NCI-H1436 (cell line): ENCODE measurements at places on chromosomes 3 and 15.

DNA sequence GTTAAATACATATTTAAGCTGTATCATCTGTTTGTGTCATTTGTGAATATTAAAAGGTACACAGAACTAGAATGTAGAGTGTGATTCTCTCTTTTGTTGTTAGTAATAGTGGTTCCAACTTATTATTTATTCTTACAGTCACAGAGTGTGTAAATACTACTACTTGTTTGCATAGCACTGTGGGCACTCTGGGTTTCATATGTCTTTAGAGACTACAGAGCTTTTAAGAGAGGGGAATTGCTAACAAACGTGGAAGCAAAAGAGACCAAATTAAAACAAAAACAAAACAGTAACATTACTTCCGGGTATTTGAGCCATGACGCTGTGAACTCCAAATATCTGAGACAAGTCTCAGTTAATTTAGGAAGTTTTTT lies 828.0 kb upstream of the DPPA4 start:
- DNase-seq: no peak

DNA sequence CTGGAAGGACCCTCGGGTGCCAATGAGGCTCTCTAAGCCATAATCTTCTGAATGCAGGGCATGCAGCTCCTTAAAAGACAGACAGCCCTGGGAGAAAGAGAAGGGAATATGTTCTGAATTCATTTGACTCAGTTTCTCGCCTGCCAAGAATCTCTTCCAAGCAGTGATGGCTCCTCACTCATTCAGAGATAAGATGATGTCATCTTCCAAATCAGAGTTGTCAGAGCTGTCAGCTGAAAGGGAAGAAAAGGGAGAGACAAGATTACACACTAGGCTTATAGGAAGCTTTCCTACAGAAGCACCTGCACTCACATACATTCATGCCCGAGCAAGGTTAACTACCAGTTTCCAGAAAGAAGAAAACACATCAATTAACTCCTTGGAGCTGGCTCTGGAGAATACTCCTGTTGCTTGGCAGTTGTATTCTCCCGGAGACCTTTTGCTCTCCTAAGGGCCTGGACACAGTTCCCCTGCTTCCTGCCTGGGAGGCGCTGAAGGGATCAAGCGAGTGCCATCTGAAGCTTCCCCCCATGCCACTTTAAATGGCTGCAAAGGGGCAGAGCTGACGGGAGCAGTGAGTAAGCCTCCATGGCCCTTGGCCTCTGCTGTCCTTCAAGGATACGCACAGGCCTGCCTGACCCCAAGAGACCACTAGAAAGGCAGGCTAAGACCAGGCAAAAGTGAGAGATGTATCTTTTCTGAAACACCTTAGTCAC lies 7.7 kb downstream of the RBM15B start:
- no peak for DNase-seq

DNA sequence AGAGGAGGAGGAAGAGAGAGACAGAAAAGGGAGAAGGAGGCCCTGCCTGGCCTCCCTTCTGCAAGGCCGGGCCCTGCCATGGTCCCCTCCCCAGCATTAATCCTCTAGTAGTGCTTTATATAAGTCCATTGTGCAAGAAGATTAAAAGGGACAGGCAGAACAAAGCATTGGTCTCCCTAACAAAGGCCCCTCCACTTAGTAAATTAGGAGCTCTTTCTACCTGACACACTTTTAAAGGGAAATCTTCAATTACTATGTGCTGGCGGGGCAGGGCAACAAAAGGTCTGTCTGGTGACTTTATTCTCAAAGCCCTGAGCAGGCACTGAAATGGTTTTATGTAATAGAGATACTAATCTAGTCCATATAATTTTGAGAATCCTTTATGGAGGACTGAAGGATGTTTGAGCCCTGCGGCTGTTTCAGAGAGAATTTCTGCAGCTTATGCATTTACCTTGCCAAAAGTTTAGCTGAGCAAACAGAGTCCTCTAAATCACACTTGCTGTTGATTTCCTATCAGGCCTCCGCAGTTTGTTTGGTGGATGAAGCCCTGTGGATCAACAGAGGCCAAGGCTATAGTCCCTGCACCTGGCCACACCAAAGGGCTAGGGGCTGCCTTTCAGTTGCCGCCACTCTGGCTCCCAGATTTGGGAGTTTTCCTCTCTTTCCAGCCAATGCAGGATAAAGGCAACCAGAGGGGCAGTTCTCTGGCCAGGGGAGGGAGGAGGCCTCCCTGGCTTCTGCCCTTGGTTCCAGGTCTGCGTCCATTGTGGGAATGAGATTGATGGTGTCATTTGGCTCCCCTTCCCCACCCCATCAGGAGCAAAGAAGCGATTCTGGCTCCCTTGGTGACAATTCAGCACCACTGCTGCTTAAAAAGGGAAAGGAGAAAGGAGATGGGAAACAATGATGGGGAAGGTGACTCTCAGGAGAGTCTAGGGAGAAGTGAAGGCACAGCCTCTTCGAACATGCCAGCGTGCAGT lies 148.0 kb downstream of the MEGF11 start:
- peak; percentile 37 for DNase-seq

- DNase-seq: no peak
Measured at GRCh38 chr15:41819455-41820050, 8.3 kb upstream of the JMJD7 start.
